ENCODE measurements at places on chromosomes 1 and 21. TPM values are rescaled to one million over a fixed set of nuclear protein-coding genes. Genes with fewer than 3 reads are reported as not detected.
A peak's percentile ranks its signal among the peaks of the same experiment; 100 is the strongest.

DNA sequence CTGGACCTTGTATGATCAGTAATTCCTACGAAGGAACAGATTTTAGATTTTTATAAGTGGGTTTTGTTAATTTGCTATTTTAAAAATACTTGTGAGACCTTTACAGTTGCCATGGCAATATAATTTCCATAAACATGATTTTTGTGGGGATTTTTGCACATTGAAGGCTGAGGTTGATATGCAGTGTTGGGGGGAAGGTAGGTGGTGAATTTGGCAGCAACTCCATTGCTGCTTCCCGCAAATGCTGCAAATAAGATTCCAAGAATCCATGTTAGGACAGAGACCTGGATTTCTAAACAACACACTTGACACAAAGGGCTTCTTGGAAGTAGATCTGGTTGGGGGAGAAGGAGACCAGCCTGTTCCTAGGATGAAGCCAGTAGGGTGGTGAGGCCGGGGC lies 18.2 kb downstream of the STUM start:
- no peak for DNase-seq

DNA sequence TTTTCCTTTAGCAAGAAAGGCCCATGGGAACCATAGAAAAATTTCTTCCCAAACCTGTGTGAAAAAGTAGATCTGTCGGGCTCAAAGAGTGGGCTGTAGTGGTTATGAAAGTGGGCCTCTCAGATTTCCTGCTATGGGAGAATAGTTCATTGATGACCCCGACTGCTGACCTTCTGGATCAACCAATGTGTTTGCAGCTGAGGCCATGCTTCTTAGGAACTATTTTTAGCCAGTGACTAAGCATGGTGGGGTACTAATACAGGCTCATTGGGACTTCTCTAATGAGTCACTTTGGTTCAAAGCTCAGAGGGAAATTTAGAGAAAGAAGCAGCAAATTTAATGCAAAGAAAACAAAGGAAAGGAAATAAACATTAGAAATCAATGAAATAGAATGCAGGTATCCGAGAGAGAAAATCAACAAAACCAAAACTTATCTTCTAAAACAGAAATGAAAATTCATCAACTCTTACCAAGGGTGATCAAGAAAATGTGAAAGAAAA lies 12.6 kb upstream of the PSMA5 start:
- DNase-seq, result peak; percentile 51

- DNase-seq, result no peak
Observed at GRCh38 chr1:63817152-63817667, 43.4 kb downstream of the ROR1 start.

The MIXL1 gene
- polyA plus RNA-seq, result not detected

The BEST4 gene
- not detected for polyA plus RNA-seq

The RCC1 gene
- 8.7 TPM for polyA plus RNA-seq

DNA sequence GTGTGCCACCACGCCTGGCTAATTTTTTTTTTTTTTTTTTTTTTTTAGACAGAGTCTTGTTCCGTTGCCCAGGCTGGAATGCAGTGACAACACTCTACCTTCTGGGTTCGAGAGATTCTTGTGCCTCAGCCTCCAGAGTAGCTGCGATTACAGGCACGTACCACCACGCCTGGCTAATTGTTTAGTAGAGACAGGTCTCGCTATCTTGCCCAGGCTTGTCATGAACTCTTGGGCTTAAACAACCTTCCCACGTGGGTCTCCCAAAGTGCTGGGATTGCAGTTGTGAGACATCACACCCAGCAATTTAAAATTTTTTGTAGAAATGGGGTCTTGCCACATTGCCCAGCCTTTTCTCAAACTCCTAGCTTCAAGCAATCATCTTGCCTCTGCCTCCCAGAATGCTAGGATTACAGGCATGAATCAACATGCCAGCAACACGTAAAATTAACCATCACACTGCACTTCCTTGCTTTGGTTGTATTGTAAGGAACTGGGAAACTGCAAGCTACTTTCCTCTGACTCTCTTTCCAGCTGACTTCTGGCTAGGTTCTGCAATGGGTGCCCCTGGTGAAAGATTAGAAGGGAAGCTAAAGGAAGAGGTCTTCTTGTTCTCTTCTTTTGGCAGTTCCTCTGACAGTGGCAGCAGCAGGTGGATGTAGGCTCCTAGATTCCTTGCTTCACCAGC lies 13.9 kb upstream of the IL6R start:
- peak; percentile 33 for DNase-seq

DNA sequence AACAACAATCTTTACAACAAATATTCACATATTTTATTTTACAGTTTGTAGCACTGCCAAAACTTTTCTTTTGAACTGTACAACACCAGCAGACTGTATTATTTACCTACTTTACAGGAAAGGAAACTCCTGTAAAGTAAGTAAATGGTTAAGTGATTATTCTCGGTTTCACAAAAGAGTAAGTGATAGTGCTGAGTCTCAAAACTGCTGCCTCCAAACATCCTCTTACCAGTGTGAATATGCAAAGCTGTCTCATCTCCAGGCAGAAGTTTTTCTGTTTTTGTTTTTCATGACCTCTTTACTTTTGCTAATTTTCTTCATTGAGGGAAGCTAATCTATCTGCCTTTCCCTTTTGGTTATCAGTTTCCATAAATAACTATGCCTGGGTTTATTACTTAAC lies 286.7 kb downstream of the SRGAP2C start:
- DNase-seq, result no peak

DNA sequence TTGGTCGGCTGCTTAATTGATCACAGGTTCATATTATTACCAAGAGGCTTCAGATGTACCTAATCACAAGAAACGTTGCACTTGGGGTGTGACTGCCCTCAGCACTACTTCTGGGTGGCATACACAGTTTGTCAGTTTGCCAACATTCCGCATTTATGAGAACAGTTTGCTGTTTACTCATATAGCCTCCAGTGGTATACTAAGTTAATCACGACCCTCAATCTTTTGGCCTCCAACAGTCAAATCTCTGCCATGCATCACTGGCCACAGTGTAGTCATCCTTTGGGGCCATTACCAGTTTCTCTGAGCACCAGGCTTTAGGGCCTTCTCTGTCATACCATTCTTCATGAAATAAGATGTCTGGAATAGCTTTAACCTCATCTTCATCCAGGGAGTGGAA lies 62.8 kb upstream of the BCL9 start:
- no peak for DNase-seq

The AMPD1 gene
- not detected for polyA plus RNA-seq

GRCh38 chr1:173914366-173914871 lies 2.7 kb downstream of the SERPINC1 start:
- peak; percentile 1 for DNase-seq

GRCh38 chr1:73326663-73327062 lies 871.3 kb downstream of the LRRIQ3 start:
- DNase-seq, result no peak

DNA sequence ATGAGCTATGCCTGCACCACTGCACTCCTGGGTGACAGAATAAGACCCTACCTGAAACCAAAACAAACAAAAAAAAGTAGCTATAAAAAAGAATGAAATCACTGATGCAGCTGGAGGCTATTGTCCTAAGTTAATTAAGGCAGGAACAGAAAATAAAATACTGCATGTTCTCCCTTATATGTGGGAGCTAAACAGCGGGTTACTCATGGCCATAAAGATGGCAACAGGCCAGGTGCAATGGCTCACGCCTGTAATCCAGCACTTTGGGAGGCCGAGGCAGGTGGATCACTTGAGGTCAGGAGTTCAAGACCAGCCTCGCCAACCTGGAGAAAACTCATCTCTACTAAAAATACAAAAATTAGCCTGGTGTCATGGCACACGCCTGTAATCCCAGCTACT lies 152.7 kb downstream of the PIK3R3 start:
- DNase-seq, result no peak

GRCh38 chr1:18282851-18283600 lies 175.4 kb downstream of the IGSF21 start:
- DNase-seq, result no peak

DNA sequence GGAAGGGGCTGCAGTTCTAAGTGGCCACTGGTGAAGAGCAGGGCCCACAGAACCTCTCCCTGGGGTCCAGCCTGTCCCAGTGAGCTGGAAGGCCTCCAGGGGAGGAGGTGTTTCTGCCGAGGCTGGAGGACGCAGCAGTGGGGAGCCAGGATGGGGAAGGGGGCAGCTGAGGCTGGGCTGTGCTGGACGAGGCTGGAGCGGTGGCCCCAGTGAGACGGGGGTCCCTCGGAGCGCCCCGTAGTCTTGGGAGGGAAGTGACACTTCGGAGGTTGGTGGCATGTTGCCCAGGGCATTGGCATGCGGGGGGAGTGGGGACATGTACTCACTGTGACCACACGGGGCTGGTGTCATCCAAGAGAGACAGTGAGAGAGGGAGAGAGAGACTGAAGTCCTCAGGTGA lies 33.5 kb downstream of the AJAP1 start:
- no peak for DNase-seq

GRCh38 chr1:9058465-9058864 lies 11.0 kb downstream of the SLC2A5 start:
- no peak for DNase-seq

DNA sequence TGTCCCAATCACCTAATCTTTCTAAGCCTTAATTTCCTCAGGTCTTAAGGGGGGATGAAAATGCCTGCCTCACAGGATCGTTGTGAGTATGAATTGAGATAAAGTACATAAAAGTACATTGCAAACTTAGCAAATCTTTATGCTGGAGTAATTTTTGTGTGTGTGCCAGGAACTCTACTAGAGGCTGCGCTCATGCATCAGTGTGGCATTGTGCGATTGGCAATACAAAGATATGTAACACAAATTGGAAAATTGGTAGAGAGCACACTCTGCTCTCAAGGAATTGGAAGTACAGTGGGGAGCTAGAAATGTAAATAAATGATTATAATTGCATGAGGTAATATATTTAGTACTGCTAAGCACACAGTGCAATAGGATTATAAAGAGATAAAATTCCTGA lies 398.3 kb downstream of the DUSP10 start:
- no peak for DNase-seq

GRCh38 chr1:10045480-10046355 lies 13.0 kb downstream of the UBE4B start:
- no peak for DNase-seq

- DNase-seq, result peak; percentile 52
Observed at GRCh38 chr1:214328770-214329469, 48.0 kb downstream of the SMYD2 start.

DNA sequence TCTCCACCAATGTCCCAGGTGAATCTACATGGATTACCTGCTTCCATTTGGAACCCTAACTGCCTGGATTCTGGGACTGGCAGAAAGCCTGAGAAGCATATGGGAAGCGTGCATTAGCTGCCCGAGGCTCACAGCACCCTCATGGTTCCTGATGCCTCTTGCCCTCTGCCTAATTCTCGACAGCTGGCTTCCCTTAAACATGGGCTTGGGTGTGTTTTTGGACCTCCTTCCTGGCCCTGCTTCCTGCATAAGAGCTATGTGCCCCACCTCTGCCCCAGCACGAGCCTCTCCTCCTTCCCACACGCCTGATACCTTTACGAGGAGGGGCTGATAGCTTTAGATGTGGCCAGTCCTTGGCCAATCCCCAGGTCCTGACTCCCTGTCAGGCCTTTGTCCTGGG lies 152.4 kb upstream of the HMGB4 start:
- no peak for DNase-seq

GRCh38 chr1:215156232-215156631 lies 73.7 kb downstream of the KCNK2 start:
- DNase-seq, result no peak

DNA sequence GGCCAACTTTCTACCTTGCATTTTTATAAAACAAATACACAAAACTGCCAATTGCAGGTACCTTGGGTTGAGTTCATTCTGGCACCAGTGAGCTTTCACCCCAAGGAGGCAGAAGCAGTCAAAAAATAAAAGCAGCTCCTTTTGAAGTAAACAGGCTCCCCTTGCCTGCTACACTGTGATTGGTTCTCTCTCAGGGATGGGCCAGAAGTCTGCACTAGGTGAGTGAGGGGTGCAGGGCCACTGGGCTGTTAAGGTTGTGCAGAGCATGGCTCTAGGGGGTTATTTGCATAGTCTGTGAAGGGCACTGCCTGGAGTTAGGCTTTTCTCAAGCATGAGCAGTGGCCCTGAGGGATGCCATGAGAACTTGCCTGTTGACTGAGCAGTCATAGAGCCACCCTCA lies 39.1 kb downstream of the AKNAD1 start:
- no peak for DNase-seq

GRCh38 chr21:22711636-22712035 lies 1713.4 kb downstream of the NCAM2 start:
- DNase-seq, result no peak

- no peak for DNase-seq
Observed at GRCh38 chr1:40640314-40641076, 25.0 kb downstream of the RIMS3 start.

DNA sequence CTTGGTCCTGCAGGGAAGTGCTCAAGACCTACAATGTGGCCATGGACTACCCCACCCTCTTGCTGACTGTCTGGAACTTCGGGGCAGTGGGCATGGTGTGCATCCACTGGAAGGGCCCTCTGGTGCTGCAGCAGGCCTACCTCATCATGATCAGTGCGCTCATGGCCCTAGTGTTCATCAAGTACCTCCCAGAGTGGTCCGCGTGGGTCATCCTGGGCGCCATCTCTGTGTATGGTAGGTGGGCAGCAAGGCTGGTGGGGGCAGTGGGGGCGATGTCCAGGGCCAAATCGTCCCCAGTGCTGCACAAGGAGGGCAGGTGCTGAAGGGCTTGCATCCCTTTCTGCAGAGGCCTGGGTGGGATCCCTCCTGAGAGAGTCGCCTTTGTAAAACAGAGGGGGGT lies 18.4 kb downstream of the PSEN2 start:
- DNase-seq, result no peak

The HTR6 gene
- polyA plus RNA-seq, result not detected

GRCh38 chr1:176479971-176480370 lies 17.0 kb downstream of the PAPPA2 start:
- DNase-seq, result no peak

DNA sequence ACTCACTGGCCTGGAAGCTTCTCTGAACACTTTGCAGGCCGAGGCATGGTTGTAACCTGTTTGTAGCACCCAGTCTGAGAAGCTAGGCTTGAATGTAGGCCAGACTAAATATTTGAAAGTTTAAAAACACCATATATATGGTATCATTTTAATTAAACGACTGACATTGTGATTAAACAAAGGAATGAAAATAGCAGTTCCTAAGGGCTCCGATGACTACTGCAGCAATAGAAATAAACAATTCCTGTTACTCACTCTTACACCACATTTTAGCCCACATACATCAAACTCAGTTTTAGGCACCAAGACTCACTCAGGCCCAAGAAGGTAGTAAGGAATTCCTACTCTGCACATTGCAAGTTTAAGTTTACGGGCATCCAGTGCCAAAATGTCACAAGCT lies 281.2 kb downstream of the AKT3 start:
- no peak for DNase-seq

- no peak for DNase-seq
Observed at GRCh38 chr1:236507022-236507700, 16.6 kb upstream of the LGALS8 start.

GRCh38 chr1:224828691-224829090 lies 100.8 kb upstream of the DNAH14 start:
- no peak for DNase-seq

The U2AF1 gene
- polyA plus RNA-seq, result 38.4 TPM

GRCh38 chr1:180928331-180929230 lies 15.9 kb downstream of the KIAA1614 start:
- no peak for DNase-seq

DNA sequence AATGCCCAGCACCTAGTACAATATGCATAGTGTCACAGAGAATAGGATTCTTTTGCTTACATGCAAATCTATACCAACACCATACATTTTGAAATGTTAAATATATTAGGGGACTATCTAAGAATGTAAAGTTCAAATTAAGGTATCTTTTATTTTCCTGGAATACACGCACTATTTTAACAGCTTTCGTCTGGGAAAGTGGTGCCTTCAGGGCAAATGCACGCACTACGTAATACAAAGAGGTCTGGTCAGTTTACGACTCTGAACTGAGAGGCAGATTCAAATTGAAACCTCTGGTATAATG lies 931 bp downstream of the FUBP1 start:
- no peak for DNase-seq

- DNase-seq, result no peak
Observed at GRCh38 chr1:115620453-115620852, 21.3 kb upstream of the VANGL1 start.
